ENCODE measurements at places on chromosomes 3 and 15. TPM values are rescaled to one million over a fixed set of nuclear protein-coding genes. Genes with fewer than 3 reads are reported as not detected.
A peak's percentile ranks its signal among the peaks of the same experiment; 100 is the strongest.

GRCh38 chr15:48510976-48511375 lies 134.5 kb downstream of the FBN1 start:
- DNase-seq, result no peak

- peak; percentile 22 for DNase-seq
Observed at GRCh38 chr3:54427941-54428871, 305.9 kb downstream of the CACNA2D3 start.

DNA sequence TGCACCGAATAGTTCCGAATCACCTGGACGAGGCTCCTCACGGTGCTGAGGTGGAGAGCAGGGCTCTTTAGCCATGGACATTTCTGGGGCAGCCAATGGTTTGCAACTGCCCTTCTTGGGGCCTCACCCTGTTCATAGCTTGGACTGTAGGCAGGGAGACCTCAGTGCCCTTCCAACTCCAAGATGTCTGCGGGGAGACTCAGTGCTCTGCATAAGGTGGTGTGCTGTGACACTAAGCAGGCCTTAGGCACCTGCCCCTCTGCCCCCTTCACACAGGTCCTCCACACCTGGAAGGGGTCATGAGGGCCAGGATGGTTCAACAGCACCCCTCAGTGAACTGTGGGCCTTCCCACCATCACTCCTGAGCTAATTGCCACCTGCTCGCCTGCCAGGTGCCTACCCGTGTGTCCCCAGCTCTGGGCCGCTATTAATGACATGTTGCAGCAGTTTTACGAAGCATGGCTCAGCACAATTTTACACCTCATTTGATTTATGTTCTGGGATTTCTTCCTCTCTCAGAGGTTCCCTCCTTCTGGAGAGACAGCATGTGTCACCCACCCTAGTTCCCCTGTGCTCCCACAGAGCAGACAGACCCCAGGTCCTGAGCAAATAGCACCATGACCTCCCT lies 101.2 kb upstream of the SMAD3 start:
- DNase-seq, result no peak

DNA sequence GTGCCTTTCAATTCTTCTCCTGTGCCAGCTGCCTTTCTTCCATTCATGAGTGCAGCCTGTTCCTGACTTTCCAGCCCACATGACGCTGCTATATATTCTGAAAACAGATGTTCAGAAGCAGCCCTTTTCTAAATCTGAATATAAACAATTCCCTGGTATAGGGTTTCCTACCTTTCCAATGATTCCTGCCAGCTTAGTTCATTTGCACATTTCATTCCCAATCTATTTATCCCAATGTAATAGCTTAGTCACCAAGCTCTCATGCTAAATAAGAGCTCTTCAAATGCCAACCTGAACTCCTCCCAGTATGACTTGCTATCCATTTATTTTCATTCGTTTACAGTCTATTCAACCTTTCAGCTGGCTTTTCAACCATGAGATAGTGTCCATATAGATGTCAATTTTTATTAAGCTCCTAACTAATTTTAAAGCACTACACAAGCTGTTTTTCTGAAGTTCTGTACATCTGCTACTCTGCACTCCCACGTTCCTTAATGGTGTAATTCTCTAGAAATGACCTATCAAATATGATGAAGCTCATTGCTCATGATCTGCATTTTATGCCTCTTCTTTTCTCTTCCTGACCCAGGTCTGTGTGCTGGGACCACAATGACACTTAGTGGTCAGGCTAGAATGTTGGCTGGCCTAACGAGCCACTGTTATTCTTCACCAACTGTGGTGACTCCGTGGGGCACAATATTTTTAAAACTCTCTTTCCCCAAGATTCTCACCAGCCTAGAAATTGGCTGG lies 605.0 kb upstream of the TBL1XR1 start:
- no peak for DNase-seq

GRCh38 chr15:90914305-90915080 lies 11.4 kb downstream of the MAN2A2 start:
- no peak for DNase-seq

- no peak for DNase-seq
Observed at GRCh38 chr3:72341920-72342319, 506.3 kb downstream of the SHQ1 start.

DNA sequence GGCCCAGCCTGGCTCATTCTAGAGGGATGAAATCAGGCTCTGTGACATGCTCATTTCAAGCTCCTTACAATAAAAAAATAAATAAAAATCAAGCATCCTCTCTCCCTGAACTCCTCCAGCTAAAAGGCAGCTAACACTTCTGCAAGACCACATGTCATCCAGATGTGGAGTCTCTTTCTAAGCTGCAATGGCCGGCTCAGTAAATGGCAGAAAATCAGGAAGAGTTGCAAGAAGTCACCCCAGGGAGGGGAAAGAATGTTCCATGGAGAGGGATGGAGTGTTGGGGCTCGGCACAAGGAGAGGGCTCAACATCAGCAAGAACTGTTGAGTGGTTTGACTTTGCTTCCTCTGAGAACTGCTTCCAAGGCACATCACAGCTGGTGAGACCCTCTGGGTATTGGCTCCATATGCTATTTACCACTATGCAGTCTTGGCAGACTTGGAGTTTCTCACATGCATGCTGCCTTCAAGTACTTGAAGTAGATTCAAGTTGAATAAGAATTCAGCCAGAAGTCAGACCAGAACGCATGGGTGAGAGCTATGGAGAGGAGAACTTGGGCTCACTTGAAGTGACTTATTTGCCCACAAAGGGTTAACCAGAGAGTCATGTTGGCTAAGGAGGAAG lies 689.0 kb downstream of the NTRK3 start:
- no peak for DNase-seq

DZIP3 gene
- 23.9 TPM for total RNA-seq

GRCh38 chr15:79721256-79721655 lies 175.6 kb downstream of the MTHFS start:
- DNase-seq, result no peak

DNA sequence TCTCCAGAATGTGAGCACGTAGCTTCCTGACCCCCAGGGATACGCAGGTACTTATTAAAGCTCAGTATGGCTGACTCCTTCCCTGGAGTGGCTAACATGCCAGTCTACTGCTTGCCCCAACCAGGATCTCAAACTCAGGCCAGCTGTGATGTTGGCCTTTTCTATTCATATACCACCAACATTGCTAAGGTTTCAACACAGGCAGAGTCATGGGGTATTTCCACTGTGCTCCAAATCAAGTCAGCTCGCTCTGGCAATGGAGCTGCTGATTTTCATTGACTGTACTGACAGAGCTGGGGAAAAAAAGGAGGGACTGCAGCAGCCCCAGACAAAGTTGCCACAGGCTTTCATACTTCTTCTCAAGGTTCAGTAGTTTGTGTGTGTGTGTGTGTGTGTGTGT lies 87.0 kb downstream of the CFAP20DC start:
- no peak for DNase-seq

GRCh38 chr3:123111640-123112039 lies 44.8 kb downstream of the PDIA5 start:
- no peak for DNase-seq

IL5RA gene
- total RNA-seq, result not detected

DNA sequence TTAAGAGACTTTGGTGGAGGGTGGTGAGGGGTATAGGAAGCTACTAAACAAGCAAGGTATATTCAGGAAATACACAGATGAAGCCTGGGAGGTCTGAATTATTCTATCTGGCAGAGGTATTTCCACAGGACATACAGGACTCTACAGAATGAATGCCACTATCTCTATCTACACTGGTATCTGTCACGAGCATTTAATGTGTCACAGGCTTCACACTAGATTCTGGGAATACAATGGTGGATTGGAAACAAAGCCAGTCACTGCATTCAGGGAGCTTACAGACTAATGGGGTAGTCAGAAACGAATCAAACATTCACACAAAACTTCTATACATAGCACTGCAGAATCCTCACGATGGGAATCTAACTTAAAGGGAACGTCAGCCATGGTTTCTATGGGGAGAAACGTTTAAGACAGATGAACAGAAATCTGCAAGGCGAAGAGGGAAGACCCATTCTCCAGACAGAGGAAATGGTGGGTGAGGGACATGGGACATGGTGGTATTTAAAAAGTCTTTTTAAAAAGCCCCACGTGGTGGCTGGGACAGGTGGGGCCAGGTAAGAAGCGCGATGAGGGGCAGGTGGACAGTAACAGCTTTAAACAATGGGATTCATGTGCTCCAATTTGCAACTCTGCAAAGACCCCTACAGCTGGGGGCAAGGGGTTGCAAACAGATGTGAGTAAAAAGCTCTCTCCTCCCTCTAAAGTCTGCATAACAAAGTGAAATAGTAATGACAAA lies 16.5 kb downstream of the LRIG1 start:
- DNase-seq, result no peak

- no peak for DNase-seq
Observed at GRCh38 chr3:25507811-25508210, 79.7 kb downstream of the RARB start.

- DNase-seq, result peak; percentile 51
Observed at GRCh38 chr15:81098861-81099651, 35.0 kb upstream of the CFAP161 start.

GRCh38 chr3:57746156-57747010 lies 9.7 kb upstream of the SLMAP start:
- DNase-seq, result no peak

DNA sequence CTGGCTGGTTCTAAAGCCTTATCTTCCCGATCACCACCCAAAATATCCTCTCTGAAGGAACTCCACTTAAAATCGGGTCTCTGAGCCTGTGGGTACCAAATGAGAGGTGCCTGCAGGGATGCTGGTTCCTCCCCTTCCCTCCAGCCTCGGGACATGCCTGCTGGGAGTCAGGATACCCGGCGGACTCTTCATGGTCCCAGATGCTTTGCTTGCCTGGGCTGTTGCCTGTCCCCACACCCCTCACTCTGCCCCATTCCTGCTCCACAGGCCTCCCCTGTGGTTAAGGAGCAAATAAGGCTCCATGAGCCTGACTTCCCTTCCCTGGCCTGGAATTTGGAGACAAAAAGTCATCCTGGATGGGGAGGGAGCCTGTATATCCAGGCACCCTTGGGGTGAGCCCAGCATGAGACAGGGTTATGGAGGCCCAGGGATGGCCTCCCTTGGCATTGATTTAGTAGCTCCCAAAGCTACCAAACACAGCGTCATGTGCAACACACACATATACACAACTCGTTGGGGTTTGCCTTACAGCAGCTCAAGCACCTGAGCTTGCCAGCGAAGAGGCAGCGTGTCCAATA lies 12.3 kb upstream of the CORO2B start:
- DNase-seq, result no peak

- peak; percentile 98 for DNase-seq
Observed at GRCh38 chr3:98901392-98902350, at the start of gene DCBLD2. DCBLD2 (minus strand) TSS chr3:98901695; CDS start chr3:98901326, 369 bp downstream.

NRG4 gene
- total RNA-seq, result not detected

GRCh38 chr3:153785901-153786300 lies 335.3 kb upstream of the ARHGEF26 start:
- no peak for DNase-seq

DNA sequence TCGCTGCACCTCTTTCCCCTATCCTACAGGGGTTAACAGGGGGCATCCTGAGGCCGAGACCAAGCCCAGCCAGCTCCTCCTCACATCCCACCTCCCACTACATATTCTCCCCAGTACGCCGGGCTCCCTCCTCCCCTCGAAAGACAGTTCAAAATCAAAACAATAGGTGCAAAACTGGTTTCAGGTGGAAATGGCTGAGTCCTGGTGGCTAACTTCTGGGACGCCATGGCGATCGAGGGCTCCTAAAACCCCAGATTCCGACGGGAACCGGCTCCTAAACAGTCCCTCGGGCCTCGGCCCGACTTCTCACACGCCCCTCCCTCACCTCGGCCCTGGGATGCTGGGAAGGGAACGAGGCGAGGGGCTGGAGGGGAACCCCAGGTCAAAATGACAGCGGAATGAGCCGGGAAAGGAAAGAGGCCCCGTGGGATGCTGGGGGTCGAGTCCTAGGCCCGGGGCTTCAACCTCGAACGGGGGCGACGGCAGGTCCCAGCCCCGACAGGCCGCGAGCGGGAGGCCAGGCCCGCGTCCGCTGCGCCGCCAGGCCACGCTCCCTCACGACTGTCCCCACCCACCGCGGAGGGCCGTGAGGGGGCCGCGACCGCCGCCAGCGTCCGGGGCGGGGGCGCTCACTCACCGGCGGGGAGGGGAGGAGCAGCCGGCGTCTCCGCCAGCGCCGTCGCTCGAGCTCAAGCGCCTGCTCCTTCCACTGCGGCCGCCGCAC lies 492 bp downstream of the TMCC1 start:
- peak; percentile 76 for DNase-seq

DNA sequence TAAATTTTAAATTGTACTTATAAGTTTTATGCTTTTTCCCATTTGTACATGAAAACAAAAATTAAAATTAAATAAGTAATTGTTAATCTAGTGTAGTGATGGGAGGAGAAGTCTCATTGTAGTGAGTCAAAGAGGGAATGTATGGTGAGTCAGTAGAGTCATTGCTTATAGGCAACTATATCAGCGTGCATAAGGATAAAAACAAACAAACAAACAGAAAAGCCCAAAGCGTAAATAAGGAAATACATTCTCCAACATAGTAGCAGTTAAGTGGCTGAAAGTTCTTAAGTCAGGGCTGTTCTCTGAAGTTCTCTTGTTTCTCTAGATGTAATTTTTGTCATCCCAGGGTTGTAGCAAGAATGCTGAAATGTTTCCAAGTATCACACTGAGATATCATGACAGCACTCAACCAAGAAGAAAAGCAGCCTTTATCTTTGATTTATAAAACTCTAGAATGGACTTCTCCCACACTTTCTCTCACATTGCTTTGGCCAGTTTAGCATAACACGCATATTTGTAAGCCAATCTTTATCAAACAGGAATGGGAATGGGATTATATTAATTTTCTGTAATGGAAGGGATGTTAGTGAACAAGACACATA lies 184.1 kb upstream of the TP63 start:
- no peak for DNase-seq

LRRC31 gene
- not detected for total RNA-seq

- DNase-seq, result no peak
Observed at GRCh38 chr15:50381438-50381837, 26.4 kb upstream of the GABPB1 start.

- DNase-seq, result no peak
Observed at GRCh38 chr3:36147934-36148558, 232.3 kb upstream of the STAC start.

CSPG4 gene
- total RNA-seq, result 9.1 TPM

GRCh38 chr15:101445562-101446517 lies 43.7 kb downstream of the PCSK6 start:
- peak; percentile 87 for DNase-seq

SLC28A2 gene
- not detected for total RNA-seq

GRCh38 chr3:172187511-172187910 lies 148.1 kb downstream of the FNDC3B start:
- DNase-seq, result no peak

DNA sequence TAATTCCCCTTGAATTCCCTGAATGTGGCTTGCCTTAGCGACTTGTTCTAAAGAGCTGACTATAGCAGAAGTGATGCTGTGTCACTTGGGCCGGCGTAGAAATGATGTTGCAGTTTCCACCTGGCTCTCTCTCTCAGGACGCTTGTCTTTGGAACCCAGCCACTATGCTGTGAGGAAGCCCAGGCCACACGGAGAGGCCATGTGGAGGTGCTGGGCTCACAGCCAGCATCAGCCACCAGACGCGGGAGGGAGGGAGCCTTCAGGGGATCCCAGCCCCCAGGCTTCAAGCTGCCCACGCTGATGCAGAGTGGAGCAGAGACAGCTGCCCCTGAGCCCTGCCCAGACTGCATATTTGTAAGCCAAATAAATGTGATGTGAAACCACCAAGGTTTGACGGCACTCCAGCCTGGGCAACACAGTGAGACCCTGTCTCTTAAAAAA lies 18.6 kb downstream of the RNU5B-1 start:
- DNase-seq, result peak; percentile 77
